Mesendoderm (in vitro differentiated cells): ENCODE measurements at places on chromosomes 3 and 15.

GRCh38 chr3:25592510-25592968 is 72.2 kb downstream of the TOP2B start:
- no peaks in the 10 kb centered on the region for H3K36me3 ChIP-seq
- no peak overlapping the region for H3K27ac ChIP-seq
- peak; percentile 70 for DNase-seq
- H3K27me3 ChIP-seq, result no peaks in the 10 kb centered on the region
- H3K4me1 ChIP-seq, result no peaks in the 10 kb centered on the region
- no peak overlapping the region for H3K4me3 ChIP-seq

DNA sequence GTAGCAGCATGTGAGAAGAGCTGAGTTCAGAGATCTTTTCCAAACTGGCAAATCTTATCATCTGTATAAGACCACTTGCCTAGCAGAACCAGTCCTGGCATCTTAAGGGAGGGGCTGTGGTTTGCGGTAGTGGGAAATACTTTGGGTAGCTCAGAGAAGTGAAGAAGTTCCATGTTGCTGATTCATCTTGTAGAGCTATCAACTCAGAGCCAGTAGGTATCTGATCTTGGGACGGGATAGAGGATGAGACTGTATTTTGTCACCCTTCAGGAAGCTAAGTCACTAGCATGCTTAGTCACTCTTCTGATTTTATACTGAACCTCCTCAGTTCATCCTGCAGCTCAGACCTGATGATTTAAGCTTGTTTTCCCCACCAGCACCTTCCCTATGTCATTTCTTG is 211.4 kb downstream of the NR1D2 start:
- no peak overlapping the region for H3K27ac ChIP-seq
- H3K4me1 ChIP-seq, result no peaks in the 10 kb centered on the region
- DNase-seq, result peak; percentile 76
- H3K4me3 ChIP-seq, result no peak overlapping the region

DNA sequence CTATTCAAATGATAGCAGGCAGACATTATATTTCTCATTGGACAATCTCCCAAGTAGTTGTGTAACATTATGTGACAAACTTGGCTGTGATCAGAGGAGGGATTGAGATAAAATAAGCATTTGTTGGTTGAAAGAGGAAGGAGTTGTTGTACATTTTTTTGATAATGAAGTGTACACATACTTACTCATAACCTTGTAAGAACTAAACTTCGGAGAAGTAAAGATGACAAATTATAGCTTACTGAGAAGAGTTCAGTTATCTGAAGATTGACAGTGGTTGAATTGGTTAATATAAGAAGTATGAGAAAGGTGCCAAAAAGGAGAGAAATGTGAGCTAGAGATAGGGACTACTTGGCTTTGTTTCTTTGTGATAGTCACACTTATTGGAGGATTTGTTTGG is 32.6 kb downstream of the STT3B start:
- H3K27me3 ChIP-seq, result no peaks in the 10 kb centered on the region
- no peak overlapping the region for H3K27ac ChIP-seq
- peaks cover 9% of the 10 kb centered on the region for H3K4me1 ChIP-seq
- H3K4me3 ChIP-seq, result no peak overlapping the region

GRCh38 chr3:181756645-181757297 is 45.0 kb downstream of the SOX2 start:
- no peaks in the 10 kb centered on the region for H3K27me3 ChIP-seq
- H3K4me1 ChIP-seq, result no peaks in the 10 kb centered on the region

DNA sequence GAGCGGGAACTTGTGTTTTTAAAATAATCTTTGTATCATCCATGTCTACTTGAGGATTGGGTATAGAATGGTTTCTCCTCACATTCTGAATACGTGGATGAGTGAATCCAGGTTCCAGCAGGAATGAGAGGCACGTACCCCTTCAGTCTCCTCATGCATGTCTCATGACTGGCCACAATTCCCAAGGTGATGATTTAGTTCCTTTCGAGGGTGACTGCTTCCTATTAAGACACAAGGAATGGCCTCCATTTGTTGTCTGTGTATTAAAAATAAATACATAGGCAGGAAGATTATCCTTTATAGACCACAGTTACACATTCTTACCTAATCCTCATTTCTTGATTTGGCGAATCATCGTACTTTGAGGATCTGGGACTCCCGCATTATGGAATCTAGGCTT is 217.0 kb upstream of the LRIG1 start:
- no peaks in the 10 kb centered on the region for H3K4me1 ChIP-seq
- no peaks in the 10 kb centered on the region for H3K27me3 ChIP-seq
- H3K27ac ChIP-seq, result no peak overlapping the region
- H3K36me3 ChIP-seq, result no peaks in the 10 kb centered on the region
